ENCODE measurements at places on chromosomes 2 and 18. TPM values are rescaled to one million over a fixed set of nuclear protein-coding genes. Genes with fewer than 3 reads are reported as not detected.

AKAIN1 gene
- total RNA-seq: not detected

HOXD13 gene
- total RNA-seq: 0.36 TPM

GRCh38 chr2:41040782-41041520, 589.1 kb upstream of the SLC8A1 start:
- peak; percentile 56 for DNase-seq

DNA sequence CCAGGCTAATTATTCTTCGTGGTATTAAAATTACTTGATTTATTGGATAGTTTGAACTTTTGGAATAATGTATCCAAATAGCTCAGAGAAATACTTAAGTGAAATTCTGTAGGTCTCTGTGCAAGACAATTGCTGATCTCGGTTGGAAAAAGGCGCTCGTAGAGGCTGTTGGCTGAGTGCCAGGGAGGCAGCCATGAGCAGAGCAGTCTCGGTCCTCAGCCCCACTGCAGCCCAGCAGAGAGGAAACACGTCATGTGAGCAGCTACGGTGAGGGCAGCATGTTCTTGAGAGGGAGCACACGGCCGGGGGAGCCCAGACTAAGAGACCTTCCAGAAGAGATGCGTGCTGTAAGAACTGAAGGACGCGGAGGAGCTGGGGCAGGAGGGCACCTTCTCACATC, 42.5 kb downstream of the DCDC2C start:
- no peak for DNase-seq

DNA sequence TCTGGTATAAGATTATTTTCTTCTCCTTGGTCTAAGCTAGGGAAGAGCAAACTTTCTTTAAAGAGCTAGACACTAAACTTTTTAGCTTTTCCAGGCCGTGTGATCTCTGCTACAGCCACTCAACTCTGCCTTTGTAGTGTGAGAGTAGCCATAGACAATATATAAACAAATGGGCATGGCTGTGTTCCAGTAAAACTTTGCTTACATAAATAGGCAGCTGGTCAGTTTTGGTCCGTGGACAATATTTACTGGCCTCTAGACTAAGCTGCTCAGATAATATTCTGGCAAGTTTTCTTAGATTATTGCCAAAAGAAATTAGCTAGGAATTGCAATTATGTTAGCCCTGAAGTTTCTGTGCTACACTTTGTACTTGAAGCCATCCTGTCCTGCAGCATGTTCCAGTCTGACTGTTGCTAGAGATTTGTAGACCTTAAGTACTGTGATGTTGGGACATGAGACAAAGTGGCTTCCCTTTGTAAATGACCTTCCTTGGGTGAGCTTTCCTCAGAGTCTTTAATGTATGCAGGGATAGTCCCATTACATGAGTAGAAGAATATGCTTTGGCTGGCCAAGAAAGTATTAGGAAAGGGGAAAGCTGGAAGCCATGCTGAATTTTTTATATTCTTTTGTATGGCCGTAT, 126.9 kb downstream of the SOX11 start:
- no peak for DNase-seq

DNA sequence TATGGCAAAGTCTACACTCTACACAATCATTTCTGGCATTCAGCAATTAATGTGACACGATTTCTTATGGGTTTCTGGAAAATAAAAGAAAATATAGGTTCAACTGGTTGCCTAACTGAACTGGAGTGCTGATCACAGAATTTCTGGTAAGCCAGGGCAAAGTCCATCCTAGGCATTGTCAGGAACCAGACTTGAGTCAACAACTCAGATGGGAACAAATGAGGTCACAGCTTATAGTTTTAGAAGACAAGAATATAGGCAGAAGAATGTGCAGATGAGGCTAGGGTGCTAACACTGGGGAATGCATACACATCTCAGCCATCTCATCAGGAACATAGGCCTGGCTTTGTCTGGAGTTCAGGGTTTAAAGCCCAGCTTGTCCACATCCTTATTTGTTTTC, 317.2 kb upstream of the ID2 start:
- no peak for DNase-seq

GRCh38 chr2:222982010-222982908, 69.7 kb upstream of the KCNE4 start:
- DNase-seq: peak; percentile 52

RMDN2 gene
- 2.4 TPM for total RNA-seq

DNA sequence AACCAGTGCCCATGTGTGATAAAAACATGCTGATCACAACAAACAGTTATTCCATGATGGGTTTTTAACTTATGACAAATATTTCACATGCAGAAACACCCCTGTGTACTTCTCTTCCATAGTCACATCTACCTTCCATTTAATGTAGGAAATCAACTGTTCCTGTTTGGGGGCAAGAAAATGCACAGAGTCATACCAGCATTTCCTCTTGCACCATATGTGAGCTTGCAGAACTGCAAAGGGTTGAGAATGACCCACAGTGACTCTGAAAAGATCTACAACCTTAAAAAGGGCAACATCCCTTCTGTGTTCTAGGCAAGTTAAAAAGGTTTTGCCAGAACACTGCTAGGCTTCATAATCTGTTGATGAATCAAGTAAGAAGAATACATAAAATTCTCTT, 9.9 kb downstream of the BMP10 start:
- no peak for DNase-seq

GRCh38 chr2:231250146-231250545, 51.7 kb downstream of the ARMC9 start:
- DNase-seq: no peak

DNA sequence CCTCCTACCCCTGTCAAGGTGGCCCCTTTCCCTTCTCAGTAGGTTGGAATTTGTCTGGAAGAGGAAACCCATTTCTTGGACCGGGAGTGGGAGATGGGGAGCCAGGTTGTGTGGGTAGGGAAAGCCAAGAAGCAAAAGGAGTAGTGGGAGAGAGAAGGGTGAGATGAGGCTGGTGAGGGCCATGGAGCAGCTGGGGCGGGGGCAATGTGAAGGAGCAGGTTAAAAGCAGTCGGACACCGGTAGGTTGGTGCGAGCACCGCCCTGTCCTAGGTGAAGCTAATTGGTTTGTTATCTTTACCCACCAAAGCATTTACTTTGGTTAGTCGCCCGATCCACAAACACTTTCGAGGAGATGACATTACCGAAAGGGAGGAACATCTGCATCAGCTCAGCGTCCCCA, 306.8 kb downstream of the CELF4 start:
- DNase-seq: no peak

OTOF gene
- total RNA-seq: not detected

EIPR1 gene
- total RNA-seq: 90.1 TPM

- peak; percentile 95 for DNase-seq
Measured at GRCh38 chr2:9001229-9001628, 2.3 kb downstream of the MBOAT2 start.

HDLBP gene
- total RNA-seq: 410 TPM

- no peak for DNase-seq
Measured at GRCh38 chr2:227819398-227819697, 5.7 kb downstream of the CCL20 start.
